ENCODE measurements at places on chromosomes 3 and 15.

- no peak for DNase-seq
Measured at GRCh38 chr3:39445927-39446326, 21.6 kb upstream of the MOBP start.

DNA sequence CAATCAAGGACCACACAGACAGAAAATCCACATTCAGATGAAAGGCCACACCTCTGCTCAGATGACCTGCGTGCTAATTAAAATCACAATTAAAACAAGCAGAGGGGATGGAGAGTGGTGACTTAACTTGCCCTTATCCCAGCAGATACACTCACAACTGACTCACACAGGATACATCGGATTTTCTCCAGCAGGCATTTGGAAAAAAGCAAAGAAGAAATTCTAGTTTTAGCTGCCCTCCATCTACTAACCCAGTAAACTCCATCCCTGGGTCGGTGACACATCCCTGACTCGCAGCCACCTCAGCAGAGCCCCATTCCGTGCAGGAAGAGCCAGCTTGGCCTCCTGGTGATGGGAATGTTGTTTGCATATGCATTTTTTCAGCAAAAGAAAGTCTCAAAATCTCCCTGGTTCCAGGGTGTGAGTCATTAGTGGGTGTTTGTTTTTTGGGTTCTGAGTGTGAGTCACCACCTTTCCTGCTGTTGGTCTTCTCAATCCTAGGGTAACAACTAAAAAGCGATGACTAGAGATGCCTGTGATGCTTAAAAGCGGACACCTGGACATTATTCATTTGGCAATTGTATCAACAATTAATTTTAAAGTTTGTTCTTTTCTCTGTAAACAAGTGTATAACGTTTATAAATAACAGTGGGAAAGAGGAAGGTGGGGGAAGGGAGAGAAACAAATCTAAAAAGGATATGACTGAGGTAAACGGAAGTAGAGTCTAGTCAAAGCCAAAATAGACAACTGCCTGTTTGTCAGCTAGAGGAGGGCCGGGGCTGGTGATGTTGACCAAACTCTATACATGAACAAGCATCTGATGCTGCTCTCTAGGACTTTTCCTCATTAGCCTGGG is 49.8 kb upstream of the SLC4A7 start:
- DNase-seq, result peak; percentile 81

- no peak for DNase-seq
Measured at GRCh38 chr3:114624047-114624445, 330.2 kb downstream of the TIGIT start.

- DNase-seq, result no peak
Measured at GRCh38 chr15:87722941-87723691, 533.4 kb downstream of the NTRK3 start.

GRCh38 chr3:196274585-196274984 is 12.9 kb downstream of the PCYT1A start:
- peak; percentile 92 for DNase-seq

DNA sequence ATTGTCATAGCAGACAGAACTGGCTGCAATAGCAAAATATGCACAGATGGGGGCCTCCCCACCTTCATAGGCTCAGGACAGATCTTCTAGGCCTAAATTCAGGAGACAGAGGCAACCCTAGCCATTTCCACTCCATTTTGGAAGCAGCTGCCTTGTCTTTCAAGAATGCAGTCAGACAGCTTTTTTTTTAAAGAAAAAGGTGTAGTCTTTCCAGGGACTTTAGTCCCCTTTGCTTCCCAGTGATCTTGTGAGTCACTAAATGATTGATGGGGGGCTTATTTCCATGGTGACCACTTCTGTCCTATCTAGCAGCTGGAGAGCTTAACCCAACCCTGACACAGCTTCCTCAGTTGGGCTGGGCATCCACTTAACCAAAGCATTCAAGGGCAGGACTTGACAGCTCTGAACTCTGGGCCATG is 165.9 kb downstream of the TPRG1 start:
- DNase-seq, result no peak

- DNase-seq, result no peak
Measured at GRCh38 chr3:130543322-130543721, 26.3 kb downstream of the COL6A6 start.

DNA sequence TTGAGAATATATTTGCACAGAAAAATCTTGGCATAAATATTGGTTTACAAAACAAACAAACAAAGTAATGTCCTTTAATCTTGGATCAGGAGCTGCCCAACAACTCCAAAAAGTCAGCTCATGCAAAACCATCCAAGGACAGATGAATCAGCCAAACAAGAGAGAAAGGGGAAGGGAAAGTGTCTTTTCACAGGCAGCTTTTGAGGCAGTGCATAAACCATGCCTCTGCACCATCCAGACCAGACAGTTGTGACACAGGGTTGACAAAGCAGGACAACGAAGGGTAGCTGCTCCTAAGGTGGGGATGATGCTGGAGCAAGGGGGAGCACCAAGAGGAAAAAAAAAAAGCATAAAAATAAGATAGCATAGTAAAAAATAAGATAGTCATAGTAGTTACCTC is 8.7 kb downstream of the CD86 start:
- DNase-seq, result no peak

DNA sequence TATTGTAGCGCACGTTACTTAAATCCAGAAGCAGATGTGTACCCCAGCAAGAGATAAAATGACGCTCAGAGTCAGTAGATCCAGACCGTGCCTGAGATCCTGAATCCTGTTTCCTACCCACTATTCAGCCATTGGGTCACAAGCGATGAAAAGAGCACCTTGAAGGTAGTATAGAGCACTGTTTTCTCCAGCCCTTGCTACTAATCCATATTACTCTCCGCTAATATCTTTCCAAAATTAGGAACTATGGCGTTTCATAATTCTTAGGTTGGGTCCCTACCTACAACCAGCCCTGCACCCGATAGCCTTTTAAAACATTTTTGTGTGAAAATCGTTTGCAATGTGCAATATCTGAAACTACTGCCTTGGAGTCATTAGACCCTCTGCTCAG is 596 bp downstream of the BTD start:
- DNase-seq, result no peak

DNA sequence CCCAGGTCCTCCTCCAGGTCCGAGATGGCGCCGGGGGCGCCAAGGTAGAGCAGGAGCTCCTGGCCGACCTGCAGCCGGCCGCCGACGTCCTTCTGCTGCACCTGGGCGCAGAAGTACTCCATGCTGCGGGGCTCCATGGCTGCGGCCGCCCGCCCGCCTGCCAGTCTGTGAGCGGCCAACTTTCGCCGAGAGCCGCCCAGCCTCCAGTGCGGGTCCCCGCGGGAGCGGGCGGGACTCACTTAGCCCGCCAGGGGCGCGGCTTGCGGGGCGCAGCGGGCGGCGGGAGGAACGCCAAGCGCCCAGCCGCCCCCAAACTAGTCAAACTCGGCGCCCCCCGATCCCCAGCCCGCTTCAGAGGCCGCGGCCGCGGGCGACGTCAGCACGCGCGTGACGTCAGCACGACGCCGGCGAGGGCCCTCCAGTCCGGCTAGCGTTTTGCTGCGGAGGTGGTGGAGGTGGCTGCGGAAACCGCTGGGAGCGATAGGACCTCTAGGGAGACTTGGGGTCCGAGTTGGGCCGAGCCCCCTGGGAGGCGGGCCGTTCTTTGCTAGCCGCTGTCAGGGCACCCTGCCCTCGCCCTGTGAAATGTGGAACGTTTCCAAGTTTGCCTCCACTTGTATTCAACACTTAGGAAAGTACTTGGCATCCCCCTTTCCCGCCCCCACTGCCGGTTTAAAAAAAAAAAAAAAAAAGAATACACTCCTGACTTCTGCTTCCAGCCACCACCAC is at the start of gene CLASP2:
CLASP2 (minus strand) TSS at position 389 of the 729 bp plus-strand sequence; CDS start at position 137, 252 bp downstream.
- peak; percentile 79 for DNase-seq

- no peak for DNase-seq
Measured at GRCh38 chr3:162665684-162666391, 1169.2 kb downstream of the OTOL1 start.

Measured in CD4-positive, alpha-beta T cell treated with Interleukin-4 for 4 hours (primary cell).